ENCODE measurements at places on chromosomes 5 and 9. TPM values are rescaled to one million over a fixed set of nuclear protein-coding genes. Genes with fewer than 3 reads are reported as not detected.
A peak's percentile ranks its signal among the peaks of the same experiment; 100 is the strongest.

DNA sequence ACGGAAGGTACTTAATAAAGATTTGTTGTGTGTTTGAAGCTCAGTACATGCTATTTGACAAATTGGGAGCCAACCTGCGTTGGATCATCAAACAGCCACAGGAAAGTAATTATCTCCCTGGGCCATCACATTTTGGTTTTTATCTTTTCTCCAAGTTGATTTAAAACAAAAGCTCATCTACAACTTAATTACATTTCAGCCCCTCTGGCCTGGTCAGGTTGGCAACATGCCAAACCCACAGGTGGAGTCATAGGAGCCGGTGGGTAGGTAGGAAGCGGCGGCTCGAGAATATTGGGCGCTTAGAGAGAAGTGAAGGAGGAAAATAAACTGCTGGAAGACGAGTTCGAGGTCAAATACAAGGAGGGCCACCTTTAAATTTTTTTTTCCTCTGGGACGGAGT lies 64.9 kb upstream of the FANCC start:
- DNase-seq, result peak; percentile 38
- H3K27me3 ChIP-seq, result no peaks in the 10 kb centered on the region
- no peak overlapping the region for H3K4me3 ChIP-seq
- H3K36me3 ChIP-seq, result no peaks in the 10 kb centered on the region
- H3K27ac ChIP-seq, result peak overlapping the region; percentile 68

DNA sequence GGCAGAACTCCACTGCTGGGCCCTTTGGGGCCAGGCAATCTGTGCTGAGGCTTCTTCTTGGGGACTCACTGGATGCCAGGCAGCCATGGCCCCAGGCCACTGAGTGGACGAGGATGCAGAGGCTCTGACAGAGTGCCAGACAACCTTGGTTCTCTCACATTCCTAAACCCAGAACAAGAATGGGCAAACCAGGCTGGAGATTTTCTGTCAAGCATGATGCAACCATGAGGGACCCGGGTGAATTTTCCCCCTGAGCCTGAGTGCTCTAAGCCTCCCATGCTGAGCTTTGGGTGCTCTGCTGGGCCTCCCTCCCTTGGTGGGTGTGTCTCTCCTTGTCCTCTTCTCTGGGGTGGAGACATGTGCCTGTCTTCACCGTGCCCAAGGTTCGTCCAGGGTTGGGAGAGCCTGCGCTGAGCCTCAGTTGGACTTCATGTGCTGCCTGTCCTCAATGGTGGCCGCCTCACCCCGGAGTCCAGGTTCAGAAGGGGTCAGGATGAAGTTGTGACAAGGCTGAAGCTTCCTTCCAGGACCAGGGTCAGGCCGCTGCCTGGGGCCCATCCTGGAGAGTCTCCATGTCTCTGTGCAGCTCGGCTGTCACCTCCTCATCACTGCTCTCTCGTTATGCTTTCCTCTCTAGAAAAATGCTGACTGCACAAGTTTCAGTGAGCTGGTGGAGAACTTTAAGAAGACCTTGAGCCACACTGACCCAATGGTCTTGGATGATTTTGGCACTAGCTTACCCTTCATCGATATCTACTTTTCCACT lies 24.1 kb downstream of the PITX1 start:
- H3K4me1 ChIP-seq, result no peaks in the 10 kb centered on the region
- no peak overlapping the region for H3K27ac ChIP-seq
- DNase-seq, result no peak
- H3K27me3 ChIP-seq, result no peaks in the 10 kb centered on the region

DNA sequence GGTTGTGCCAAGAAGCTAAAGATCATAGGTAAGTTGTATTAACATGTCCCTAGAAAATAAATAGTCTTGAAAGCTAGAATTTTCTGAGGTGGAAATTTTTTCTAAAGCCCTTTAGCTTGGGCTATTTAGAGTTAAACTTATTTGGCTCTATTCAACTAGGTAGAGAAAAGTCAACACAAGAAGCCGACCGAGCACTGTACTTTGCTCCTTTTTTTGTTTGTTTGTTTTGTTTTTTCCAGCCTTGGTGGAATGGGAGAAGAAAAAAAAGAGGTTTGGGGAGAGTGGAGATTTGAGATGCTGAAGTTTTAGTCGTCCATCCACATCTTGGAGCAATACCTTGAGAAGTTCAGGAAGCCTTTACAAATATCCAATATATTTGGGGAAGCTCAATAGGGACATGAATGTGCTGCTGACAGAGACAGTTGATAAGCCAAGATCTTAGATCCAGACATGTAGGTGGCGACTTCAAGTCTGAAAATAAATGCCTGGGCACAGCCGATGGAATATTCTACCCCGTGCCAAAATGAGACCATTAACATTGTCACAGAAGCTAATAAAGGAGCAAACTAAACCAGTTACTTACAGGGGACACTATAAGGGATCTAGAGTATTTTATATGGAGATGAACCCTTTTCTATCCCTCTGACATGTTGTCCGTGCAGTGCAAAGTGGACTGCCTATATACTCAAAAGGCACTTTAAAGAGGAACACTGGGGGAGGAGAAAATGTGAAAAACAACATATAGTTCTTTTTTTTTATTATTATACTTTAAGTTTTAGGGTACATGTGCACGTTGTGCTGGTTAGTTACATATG lies 466.1 kb downstream of the PTPRD start:
- H3K4me3 ChIP-seq, result no peak overlapping the region
- DNase-seq, result no peak
- H3K4me1 ChIP-seq, result no peaks in the 10 kb centered on the region
- no peaks in the 10 kb centered on the region for H3K27me3 ChIP-seq

- H3K4me3 ChIP-seq, result no peak overlapping the region
- H3K36me3 ChIP-seq, result no peaks in the 10 kb centered on the region
- H3K27ac ChIP-seq, result no peak overlapping the region
- H3K4me1 ChIP-seq, result no peaks in the 10 kb centered on the region
Measured at GRCh38 chr9:38306899-38307298, 85.6 kb upstream of the ALDH1B1 start.

DNA sequence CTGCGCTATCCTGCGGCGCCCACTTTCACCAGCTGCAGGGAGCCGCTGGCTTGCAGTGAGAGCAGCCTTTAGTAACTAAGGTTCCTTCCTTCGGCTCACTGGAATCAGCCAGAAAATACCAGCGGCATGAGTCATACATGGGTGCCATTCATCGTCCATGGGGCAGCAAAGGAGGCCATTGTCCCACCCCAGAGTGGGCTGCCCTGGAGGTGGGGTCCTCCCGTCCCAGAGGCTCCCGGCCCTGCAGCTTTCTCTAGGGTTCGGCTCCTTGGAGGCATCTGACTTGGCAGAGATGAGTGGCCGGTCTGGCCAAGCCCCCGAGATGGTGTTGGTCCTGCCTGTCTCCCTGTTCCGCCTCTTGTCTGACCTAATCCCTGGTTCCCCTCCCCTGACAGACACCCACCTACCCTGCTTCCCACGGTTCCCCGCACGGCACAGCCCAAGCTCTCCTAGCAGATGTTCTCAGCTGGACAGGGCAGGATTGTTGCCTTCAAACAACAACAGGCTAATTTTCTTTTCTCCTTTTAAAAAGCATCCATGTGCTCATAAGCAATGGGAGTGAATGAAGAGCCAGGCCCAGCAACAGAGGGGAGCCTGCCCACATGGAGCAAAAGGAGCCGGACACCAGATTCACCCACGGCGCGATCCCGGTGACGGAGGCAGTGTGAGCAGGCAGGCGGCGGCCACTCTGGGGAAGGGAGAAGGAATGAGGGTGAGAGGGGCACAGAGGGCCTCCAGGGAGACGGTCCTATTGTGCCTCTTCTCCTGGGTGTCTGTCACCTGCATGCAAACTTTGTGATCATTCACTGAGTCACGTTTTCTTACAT lies 97.0 kb upstream of the COL5A1 start:
- no peaks in the 10 kb centered on the region for H3K4me1 ChIP-seq
- no peak overlapping the region for H3K27ac ChIP-seq
- H3K36me3 ChIP-seq, result no peaks in the 10 kb centered on the region
- no peak overlapping the region for H3K4me3 ChIP-seq
- H3K27me3 ChIP-seq, result no peaks in the 10 kb centered on the region
- DNase-seq, result peak; percentile 35

WNK2 gene
- total RNA-seq, result 11.7 TPM

Data from PC-3 (cell line).